IPS DF 6.9 (cell line): ENCODE measurements at places on chromosomes 7 and 10.

DNA sequence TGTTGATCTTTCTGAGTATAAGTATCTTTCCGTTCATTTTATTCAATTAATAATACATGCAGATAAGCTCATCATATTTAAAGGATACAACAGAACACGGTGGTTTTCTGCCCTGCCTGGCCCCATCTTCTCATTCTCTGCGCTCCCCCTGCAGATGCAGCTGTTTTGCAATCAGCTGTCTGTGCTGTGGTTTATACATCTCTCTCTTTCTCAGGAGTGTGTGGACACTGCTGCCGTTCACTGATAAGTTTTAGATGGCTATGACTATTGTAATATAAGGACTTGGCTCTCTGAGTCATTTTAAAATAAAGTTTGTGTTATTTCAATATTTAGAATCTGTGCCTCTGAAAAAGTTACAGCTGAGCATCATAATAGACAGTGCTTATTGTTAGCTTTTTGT, 54.5 kb downstream of the CUL1 start:
- no peak for DNase-seq

DNA sequence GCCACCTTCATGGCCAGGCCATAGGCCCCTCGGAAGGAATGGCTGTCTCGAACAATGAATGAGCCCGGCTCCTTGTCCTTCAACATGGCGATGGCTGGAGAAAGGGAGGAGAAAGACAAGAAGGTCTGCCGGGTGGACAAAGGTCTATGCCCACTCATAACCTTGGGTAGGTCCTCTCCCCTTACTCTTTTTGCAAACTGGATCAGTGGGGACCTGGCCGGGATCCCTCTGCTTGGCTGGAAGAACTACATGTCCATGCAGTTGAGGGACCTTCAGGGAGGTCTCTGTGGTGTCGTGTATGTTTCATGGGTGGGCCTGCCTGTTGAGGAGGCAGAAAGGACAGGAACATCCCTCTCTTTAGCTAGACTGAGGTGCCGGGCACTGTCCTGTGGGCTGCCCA, 284.8 kb downstream of the TNS3 start:
- DNase-seq: no peak

DNA sequence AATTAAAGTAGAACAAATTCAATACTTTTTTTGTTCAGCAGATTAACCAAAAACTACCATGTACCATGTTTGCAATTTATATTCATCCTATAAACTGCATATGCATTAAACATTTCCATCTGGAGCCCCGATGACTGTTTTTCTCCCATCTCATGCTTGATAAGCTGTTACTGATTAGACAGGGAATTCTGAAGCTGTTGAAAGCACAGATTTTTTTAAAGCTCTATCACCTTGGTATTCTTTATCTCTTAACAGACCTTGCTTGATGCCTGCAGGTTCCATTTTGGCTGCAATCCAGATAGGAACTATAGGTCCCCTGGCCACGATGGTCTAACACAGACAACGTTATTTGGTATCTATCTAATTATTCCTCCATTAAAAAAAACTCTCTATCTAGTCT, 961.7 kb downstream of the CNTNAP2 start:
- no peak for DNase-seq

DNA sequence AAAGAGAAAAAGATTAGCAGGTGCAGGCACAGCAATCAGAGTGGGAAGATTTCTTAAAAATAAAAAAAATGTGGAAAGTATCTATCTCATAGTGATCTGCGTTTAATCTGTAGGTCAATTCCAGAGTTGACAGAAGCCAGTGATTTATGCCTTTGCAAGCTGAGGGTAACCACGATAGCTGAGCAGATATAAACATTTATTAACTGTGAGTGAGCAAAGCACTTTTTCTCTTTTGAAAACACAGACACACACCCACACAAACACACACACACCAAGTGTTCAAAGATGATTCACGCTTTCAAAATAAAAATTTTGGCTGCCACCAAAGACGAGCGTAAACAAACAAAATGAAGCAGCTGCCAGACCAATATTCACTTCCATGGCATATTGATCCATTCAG, 243.2 kb upstream of the SLC26A5 start:
- DNase-seq: no peak

- DNase-seq: no peak
Measured at GRCh38 chr7:35355911-35356310, 102.0 kb upstream of the TBX20 start.

DNA sequence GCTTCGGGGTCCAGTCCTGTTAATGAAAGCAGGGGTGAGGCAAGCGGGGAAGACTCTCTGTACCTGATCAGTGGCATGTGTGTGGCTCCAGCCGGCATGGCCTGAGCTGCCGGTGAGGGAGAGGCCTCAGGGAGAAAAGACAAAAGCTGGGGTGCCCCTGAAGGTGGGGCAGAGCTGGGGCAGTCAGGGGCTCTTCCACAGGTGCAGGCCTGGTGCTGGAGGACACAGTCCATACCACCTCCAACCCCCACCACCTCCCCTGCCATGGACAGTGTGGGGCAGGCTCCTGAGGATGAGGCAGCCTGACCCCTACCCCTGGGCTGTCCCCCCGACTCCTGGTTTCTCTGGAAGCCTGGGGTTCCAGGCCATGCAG, 129.5 kb downstream of the LHPP start:
- no peak for DNase-seq

GRCh38 chr10:12503311-12503710, 154.0 kb downstream of the CAMK1D start:
- no peak for DNase-seq

GRCh38 chr10:45495438-45496152, 121.6 kb downstream of the ALOX5 start:
- no peak for DNase-seq

GRCh38 chr10:129545261-129545660, 78.2 kb downstream of the MGMT start:
- no peak for DNase-seq

GRCh38 chr7:12722636-12723605, 35.5 kb downstream of the ARL4A start:
- DNase-seq: no peak

DNA sequence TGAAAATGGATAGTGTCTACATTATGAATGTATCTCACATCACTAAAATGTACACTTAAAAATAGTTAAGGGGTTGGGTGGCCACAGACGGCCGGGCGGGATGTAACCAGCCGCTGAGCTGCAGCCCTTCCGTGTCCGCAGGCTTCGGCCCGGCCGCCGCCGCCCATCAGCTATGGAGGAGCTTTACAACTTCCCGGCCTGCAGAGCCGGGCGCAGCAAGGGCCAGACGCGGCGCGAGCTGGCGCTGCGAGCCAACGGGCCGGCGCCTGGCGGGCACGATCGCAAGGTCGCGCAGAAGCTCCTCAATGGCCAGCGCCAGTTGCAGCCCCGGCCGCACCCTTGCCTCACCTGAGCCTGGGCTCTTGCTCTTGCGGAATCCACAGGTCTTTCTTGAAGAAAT, 69.1 kb downstream of the KMT2C start:
- DNase-seq: no peak

DNA sequence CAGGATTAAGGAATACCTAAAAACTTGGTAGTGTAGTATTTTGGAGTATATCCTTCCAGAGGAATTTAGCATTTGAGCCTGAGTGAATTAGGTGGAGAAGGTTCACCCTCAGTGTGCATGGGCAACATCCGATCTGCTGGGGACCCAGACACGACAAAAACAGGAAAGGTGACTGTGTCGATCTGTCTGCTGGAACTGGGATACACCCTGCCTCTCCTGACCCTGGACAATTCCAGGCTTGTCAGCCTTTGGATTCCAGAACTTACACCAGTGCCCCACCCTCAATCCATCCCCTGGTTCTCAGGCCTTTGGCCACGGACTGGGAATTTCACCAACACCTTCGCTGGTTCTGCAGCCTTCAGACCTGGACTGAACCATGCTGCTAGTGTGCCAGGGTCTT, 41.9 kb downstream of the PTPRE start:
- DNase-seq: no peak

- no peak for DNase-seq
Measured at GRCh38 chr10:127903789-127904188, 3.1 kb upstream of the PTPRE start.

DNA sequence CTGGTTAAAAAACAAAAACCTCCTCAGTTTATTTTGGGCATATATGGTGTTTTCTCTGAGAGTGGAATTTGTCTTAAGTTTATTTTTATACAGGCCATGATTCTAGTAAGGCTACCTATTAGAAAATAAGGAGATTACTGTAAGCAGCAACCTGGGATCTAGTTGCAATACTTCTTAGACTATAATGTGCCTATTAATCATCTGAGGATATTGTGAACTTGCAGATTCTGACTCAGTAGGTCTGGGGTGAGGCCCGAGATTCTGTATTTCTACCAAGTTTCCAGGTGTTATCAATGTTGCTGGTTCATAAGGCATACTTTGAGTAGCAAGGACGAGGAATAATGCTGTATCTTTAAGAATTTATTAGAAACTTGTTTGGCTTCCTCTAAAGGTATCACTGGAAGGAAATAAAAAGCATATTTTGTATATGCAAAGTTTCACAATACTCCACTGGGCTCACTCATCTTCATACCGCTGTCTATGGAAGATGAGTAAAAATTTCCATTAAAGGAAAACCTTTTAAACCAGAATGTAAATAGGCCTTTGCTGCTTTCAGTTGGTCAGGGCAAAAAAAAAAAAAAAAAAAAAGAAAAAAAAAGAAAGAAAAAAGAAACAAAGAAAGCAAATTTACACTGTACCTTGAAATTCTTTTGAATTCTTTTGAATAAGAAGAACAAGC, 105.8 kb downstream of the BMPER start:
- DNase-seq: no peak

GRCh38 chr7:96426027-96426426, 104.1 kb upstream of the SLC25A13 start:
- no peak for DNase-seq

DNA sequence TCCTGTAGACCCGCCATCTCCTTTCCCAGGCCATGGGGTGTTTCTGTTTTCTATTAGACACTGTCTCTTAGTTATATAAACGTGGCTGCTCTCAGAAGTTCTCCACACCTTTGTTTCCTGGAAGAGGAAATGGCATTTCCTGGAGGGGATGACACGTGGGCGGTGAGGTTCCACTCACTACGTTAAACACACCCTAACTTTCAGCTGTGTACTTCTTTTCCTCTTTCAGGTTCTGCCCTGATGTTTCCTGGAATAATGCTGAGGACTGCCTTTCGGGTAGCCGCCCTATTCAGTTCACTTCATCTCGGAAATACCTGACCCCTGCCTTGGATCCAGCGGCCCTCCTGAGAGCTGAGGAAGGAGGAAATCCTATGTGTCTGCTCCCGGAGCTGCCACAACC, 3.4 kb upstream of the PRKCQ start:
- no peak for DNase-seq

- DNase-seq: no peak
Measured at GRCh38 chr7:28551331-28551730, 139.0 kb downstream of the CREB5 start.

GRCh38 chr10:30125496-30125895, 66.1 kb upstream of the JCAD start:
- DNase-seq: no peak

- DNase-seq: no peak
Measured at GRCh38 chr10:18214691-18215563, 74.7 kb downstream of the CACNB2 start.

DNA sequence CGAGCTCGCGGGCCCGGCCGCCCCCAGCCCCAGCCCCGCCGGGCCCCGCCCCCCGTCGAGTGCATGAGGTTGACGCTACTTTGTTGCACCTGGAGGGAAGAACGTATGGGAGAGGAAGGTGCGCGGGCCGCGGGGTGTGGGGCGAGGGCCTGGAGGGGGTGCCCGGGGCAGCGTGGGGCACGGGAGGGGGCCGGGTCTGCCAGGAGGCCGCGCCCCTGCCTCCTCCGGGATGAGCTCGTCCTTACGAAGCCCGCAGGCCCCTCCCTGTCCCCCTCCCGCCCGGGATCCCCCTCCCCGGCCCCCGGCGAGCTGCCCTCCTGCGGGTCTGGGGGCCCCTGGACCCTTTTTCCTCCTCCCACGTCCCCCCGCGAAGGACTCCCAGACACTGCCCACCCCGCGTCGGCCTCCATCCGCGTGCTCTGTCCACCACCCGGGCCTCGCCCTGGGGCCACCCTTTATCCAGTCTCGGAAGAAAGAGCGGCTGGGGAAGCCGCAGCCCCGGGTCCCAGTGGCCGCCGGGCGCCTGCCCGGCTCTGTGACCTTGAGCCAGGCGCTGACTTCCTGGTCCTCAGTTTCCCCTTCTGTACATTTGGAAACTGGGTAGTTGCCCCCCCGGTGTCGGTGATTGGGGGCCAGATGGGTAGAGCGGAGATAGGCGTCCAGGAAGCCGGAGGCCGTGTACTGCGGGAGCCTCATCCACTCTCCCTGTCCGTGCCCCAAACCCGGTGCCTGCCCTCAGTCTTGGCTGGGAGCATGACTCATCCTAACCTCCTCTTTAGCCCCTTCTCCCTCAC, 521 bp downstream of the LIMK1 start:
- DNase-seq: no peak

DNA sequence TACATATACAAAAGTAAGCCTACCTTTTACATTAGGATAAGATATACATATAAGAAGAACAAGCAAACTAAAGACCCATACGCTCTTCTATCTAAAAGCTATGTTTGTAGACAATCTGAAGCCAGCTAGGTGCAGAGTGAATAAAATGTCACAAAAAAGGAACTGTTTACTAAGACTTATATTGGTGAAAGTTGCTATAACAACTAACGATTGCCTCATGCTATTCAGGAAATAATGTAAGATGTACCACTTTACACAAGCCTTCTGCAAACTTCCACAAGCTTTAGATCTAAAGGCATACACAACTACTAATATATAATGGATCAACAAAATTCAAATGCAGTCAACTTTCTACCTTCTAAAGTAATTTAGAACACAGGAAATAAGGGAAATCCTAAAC, 175.1 kb downstream of the SRPK2 start:
- DNase-seq: no peak

GRCh38 chr7:67301667-67302066, 305.0 kb downstream of the TYW1 start:
- DNase-seq: no peak

GRCh38 chr7:136555933-136556332, 312.5 kb upstream of the CHRM2 start:
- DNase-seq: no peak

GRCh38 chr10:133613699-133614098, 12.9 kb downstream of the FRG2B start:
- DNase-seq: no peak

- no peak for DNase-seq
Measured at GRCh38 chr10:18582803-18583202, 68.6 kb downstream of the NSUN6 start.

- no peak for DNase-seq
Measured at GRCh38 chr7:22675917-22676343, 51.1 kb upstream of the IL6 start.

GRCh38 chr10:115335366-115335765, 242.2 kb downstream of the ATRNL1 start:
- no peak for DNase-seq

DNA sequence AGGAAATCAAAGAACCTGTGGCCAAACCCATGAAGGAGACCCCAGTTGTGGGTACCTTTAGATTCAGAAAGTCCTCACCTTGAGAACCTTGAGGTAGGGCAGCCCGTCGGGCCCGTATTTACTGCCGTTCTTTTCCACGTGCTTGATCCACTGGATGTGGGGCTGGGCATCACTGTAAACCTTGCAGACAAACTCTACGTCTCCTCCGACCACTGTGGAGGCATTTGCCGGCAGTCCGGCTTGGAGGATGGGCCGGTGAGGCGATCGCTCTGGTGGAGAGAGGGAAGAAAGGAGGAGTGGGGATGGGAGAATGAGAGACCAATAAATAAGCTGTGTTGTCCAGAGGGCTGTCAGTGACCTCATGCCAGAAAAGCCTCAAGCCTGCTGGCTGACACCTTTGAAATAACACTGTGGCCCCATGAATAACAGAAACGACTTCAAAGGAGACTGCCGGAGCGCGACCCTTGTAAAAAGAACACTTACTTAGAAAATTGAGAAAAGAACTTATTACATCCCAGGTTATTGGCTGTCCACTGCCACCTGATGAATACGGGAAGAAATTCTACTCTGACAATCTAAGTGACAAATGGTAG, 78.2 kb downstream of the FGFR2 start:
- no peak for DNase-seq
